ENCODE measurements at places on chromosomes 4 and X.

DNA sequence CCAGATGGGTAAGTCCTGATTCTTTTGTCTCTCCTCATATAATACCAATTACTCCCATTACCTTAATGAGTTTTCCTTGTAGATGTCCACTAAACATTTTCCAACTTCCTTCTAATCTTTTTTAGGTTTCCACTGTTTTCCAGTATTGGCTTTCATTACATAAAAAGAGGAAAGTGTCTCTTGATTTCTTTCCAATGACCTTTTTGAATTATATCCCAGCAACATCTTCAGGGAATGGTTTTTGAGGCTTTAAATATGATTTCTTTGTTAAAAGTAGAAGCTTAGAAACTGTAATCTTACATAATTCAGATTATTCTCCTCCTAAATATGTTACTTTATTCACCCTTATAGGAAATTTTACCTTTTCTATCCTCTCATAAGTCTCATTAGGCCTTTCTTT, 135.0 kb downstream of the AWAT2 start:
- DNase-seq, result no peak

- no peak for DNase-seq
Measured at GRCh38 chr4:792626-793092, 33.3 kb downstream of the CPLX1 start.

- DNase-seq, result no peak
Measured at GRCh38 chr4:7964890-7965662, 25.4 kb upstream of the AFAP1 start.

DNA sequence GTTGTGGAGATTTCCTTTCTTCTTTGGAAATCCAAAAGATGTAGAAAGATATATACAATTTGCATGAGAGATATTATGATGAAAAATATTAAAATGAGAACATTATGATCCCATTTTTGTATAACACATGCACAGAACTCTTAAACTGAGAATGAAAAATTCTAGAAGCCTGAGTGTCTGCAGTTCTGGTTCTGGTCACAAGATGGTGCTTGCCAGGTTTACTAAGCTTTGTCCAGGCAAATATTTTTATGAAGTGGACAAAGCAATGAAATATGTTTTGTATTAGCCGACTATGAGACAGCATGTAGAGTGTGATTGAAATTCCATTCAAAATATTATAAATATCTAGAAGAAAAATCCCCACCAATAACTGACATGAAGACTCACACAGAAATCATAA, 2.2 kb downstream of the PWWP3B start:
- DNase-seq, result peak; percentile 0

GRCh38 chrX:19889582-19890342, 2.4 kb upstream of the SH3KBP1 start:
- DNase-seq, result no peak

GRCh38 chrX:27186671-27187070, 276.5 kb downstream of the PPP4R3C start:
- peak; percentile 1 for DNase-seq

DNA sequence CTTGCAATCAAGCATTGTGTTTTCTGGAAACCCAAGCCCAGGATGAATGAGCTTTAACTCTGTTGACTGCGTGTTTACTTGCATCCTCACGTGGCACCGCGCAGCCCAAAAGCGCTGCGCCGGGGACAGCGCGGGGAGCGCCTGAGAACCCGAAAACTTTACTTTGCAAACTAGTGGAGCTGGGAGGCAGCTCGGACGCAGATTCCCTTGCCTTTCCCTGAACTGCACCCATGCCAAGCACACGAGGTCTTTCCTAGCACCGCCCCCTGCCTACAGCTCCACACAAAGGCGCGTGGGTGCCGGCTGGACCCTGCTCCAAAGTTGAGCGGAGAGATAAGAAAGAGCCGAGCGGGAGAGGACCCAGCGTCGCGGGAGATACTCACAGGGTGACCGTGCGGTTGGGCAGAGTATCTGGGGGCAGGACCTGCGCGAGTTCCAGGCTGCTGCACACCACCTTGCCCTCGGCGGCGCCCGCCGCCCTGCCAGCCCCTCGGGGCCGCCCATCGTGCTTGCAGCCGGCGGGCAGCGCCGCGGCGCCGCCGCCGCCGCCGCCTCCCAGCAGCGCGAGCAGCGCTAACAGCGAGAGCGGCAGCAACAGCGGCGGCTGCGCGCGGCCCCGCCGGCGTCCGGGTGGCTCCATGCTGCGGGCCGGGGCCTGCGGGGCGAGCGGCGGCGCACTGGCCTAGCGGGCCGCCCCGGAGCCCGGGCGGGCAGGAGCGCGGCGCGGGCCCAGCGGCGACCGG, 550 bp downstream of the ADGRA3 start:
- peak; percentile 80 for DNase-seq

GRCh38 chr4:70849291-70849690, 9.6 kb upstream of the GRSF1 start:
- DNase-seq, result no peak

- no peak for DNase-seq
Measured at GRCh38 chr4:28082686-28083390, 1222.2 kb downstream of the STIM2 start.

DNA sequence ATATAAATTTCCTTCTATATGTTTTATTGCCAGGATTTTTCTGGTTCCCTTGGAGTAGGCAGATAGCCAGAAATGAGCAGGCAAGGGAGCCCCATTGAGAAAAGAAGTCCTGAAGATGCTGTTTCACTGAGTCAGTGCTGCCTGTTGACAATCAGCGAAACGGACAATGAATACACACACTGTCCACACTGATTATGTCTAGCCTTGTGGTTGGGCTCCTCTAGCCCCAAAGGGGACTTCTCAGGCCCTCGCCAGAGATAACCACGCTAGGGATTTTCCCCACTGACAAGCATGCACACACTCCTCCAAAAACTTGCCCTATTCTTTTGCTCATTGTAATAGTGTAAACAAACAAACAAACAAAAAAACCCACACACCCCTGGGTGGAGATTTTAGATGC, 369.3 kb downstream of the DMD start:
- no peak for DNase-seq

- DNase-seq, result no peak
Measured at GRCh38 chrX:37686996-37687395, 1.4 kb downstream of the XK start.

DNA sequence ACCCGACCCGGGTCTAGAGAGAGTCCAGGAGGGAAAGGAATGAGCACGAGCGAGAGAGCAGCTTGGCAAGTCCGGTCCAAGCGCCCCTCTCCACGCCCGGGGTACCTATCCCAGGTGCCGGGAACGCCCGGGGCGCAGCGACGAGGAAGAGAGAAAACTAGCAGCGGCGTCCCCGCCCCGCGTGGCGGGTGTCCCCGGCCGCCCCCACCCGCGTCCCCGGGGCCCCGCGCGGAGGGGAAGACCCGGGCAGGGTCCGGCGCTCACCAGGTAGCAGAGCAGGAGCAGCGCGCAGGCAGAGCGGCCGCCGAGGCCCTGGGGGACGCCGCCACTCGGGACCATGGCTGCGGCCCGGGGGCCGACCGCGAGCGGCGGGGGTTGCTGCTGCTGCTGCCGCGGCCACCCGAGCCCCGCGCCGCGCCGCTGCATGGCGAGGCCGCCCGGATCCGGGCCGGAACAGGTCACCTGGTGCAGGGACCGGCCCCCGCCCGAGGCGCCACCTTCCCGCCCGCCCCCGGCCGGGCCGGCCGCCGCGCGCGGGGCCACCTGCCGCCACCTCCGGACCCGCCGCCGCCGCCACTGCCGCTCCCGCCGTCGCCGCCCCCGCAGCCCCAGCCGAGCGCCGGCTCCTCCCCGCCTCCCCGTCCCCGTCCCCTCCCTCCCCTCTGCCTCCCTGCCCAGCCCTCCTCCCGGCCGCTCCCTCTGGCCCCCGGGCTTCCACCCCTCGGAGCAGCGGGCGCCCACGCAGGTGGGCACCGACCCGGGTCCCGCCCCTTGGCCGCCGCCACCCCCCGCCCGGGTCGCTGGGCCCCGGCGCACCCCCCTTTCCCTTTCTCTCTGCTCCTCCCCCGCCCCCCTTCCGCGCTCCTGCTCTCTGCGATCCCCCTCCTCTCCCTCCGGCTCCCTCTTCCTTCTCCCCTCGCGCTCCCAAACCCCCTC, at the start of gene SEL1L3:
TSS of gene SEL1L3 (minus strand) at position 578 of the 936 bp plus-strand sequence. CDS start at position 426, 152 bp downstream.
- peak; percentile 76 for DNase-seq

GRCh38 chr4:38298868-38299713, 338.9 kb downstream of the PTTG2 start:
- no peak for DNase-seq

Measured in brain (organoid and tissue), 16 donors.